NCI-H510A treated with DMSO at 0.1 percent for 48 hours (cell line): ENCODE measurements at places on chromosomes 5 and 9.

- no peak for DNase-seq
These were observed 103.2 kb downstream of the VAV2 start for GRCh38 chr9:133888809-133889491.

- peak; percentile 20 for DNase-seq
These were observed 727 bp downstream of the SMAD5 start for GRCh38 chr5:136133222-136133921.

DNA sequence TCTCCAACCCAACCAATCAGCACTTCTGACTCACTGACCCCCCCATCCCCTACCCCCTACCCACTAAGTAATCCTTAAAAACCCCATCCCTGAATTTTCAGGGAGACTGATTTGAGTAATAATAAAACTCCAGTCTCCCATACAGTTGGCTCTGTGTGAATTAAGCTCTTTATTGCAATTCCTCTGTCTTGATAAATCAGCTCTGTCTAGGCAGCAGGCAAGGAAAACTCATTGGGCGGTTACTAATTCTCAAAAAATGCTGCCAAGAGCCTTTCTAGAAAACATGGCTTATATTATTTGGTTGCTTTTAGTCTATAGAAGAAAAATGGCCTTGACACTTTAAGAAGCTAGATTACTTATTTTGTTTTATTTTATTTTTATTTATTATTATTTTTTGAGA is 131.7 kb downstream of the SUSD1 start:
- DNase-seq, result no peak

GRCh38 chr9:109198736-109199382 is 31.8 kb upstream of the FRRS1L start:
- DNase-seq, result no peak

DNA sequence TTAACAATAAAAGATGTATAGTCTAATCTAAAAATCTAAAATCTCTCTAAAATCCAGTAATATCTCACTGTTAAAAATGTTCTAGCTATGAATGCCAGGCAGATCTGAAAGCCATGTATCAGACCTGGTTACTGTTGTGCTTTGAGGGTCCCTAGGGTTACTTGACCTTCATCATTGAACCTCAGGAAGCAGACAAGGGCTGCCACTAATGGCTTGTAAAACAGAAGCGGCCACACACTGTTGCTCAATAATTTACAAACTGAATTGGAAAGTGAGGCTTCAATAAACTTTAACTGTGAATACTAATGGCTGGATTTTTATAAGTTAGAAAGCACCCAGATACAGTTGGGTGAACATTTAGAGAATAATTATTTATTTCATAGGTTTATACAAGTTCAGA is 198.0 kb upstream of the RPS23 start:
- no peak for DNase-seq

DNA sequence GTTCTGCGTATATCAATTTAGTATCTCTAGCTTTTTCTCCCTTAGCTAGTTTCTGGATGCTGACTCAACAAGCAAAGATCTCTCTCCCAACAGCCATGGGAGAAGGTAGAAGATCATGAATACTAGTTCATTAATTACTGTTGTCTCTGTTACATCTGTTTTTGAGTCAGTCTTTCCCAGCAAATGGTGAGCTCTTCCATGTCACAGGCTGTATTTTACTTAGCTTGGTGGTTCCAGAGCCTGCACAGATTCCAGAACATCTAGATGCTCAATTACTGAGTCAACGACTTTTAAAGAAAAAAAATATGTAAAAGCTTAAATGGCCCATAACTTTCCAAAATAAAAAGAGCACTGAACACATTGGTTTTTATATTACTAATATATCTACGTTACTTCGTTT is 307.2 kb downstream of the NSG2 start:
- DNase-seq, result no peak

DNA sequence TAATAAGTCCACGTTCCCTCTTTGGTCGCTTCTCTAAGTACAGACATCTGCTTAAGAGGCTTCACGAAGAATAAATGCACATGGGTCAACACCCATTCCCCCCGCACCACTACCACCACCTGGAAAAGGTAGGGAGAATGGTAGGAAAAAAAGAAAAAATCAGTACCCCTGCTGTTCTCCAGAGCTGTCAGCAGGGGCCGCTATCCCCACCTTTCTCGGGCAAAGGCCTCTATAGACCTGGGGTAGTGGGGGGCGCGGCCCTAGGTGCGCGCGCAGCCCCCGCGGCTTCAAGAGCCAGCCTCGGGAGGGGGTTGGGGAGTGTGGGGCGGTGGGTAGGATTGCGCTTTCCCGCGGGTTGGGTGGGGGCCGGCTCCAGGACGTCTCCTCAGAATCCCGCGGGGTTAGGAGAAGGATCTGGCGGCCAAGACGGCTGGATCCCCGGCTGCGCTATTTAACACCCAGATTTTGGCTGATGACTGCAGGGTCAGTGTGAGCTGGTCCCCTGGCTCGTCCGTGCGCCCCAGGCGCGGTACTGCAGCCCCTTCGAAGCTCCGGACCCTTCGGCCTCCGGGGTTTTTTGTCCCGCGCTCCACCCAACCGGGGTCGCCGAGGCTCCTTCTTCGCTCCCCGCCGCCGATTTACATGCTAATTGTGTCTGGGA is 1.6 kb upstream of the SEMA6A start:
- peak; percentile 41 for DNase-seq

GRCh38 chr5:143111799-143112198 is 291.7 kb downstream of the NR3C1 start:
- DNase-seq, result no peak

DNA sequence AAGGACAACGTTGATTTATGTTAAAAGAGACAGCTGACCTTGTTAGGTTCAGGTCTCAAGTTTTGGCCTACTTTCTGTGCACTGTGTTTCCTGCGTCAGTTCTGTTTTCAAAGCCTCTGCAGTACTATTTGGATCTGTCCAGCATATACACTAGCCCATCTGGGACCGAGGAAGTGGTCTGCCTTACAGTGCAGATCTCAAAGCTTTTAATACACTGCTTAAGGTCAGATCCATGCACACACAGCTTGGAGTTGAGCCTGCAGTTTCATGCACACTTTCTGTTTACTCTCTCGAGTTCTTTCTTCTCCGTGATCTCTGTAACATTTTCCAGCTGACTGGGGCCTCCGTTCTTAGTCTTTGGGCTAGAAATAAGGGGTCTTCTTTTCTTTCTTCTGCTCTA is 24.1 kb downstream of the CARTPT start:
- DNase-seq, result no peak

- no peak for DNase-seq
These were observed 288.9 kb downstream of the AGTPBP1 start for GRCh38 chr9:85452841-85453240.

GRCh38 chr5:94168151-94168550 is 426.8 kb upstream of the POU5F2 start:
- DNase-seq, result no peak

DNA sequence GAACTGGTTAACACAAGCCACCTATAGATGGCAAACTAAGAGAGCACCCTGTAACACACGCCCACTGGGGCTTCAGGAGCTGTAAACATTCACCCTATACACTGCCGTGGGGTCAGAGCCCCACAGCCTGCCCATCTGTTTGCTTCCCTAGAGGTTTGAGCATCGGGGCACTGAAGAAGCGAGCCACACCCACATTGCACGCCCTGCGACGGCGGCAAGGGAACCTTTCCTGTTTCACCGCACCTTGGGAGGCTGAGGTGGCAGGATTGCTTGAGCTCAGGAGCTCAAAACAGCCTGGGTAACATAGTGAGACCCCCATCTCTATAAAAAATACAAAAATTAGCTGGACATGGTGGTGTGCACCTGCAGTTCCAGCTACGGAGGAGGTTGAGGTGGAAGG is 76.6 kb downstream of the HRH2 start:
- no peak for DNase-seq

DNA sequence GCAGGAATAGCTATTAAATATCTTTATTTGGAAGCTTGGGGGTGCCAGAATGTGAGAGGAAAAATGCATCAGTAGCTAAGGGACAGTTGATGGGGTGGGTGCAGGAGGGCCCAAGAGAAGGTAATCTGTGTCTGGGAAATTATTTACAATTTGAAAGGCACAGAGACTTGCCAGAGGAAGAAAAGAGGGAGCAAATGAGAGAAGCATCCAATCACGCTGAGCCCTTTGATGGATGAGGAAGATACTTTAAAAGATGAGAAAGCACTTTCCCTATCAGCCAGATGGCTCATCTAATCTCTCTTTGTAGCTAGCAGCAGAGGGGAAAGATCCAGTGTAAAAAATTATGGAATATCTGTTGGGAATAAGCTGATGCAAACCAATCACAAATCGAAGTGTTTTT is 57.0 kb upstream of the ABCA1 start:
- peak; percentile 23 for DNase-seq

GRCh38 chr9:131982671-131983239 is 96.9 kb downstream of the MED27 start:
- DNase-seq, result no peak

DNA sequence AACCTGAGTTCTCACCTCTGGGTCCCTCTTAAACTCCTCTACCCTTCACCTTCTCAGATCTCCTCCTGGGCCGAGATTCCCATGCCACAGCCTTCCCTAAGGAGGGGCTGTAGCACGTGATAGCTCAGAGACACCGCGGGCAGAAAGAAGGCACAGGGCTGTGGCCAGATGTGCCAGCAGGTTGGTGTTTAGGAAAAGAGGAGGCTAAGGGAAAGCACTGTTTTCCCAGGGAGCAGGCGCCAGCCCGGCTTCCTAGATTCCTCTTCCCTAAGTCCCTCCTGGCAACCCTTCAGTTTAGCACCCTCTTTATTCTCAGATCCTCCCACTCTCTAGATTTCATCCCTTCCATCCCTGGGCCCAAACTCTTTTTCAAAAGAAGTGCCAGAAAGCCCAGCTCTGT is 59.4 kb upstream of the CCNG1 start:
- no peak for DNase-seq

DNA sequence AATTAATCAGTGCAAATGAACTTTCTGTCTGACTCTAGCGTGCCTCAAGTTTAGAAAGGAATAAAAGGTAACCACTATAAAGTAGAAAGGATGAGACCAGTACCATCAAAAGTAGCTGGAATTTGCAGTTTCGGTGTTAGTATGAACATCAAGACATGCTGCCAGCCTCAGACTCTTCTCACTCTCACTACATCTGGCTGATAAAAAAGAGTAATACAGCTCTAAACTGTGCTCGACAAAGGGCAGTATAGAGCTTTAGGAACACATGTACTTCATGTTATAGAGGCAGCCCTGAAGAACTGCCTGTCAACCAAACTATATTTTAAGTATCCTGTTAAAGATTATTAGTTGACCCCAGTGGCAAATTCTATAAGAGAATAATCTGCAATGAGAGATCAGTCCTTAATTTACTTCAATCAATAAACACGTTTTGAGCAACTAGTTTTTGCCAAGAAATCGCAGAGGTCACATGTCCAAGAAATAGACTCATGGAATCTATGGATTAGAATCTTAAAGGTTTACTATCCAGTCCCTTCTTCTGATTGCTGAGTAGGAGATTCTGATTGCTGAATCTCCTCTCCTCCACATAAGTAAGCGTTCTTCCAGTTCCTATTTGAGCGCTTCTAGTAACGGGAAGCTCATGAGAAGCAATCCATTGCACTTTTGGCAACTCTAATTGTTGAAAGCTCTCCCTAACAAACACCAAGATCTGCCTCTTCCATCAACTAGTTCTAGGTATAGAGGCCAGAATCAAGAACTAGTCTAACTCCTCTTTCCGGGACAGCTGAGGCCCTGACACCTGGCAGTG is 941 bp downstream of the XPA start:
- peak; percentile 42 for DNase-seq
